HCEC 1CT (cell line): ENCODE measurements at places on chromosomes 4 and X.

DNA sequence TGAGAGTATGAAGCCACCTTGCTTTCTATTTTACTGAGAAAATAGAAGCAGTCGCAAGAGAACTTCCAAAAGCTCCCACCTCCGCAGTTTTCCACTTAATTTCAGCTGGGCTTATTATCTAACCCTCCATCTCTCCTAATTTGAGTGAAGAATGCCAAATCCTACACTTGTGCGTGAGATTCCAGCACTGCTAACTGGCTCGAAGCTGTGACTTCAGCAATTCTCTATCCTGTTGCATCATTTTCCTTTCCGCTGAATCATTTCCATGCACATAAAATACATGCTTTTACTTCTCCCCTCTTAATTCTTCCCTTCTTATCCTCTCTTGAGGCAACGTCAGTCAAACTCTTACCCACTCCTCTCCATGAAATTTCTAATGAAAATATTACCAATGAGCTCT is 189.5 kb downstream of the GASK1B start:
- DNase-seq: no peak

GRCh38 chr4:7199771-7200441 is 7.6 kb downstream of the SORCS2 start:
- no peak for DNase-seq

- DNase-seq: no peak
Measured at GRCh38 chrX:40473460-40474204, 107.1 kb upstream of the ATP6AP2 start.

GRCh38 chrX:86507331-86507730 is 359.1 kb downstream of the DACH2 start:
- DNase-seq: no peak
